ACHN (cell line): ENCODE measurements at places on chromosomes 11 and 22.
A peak's percentile ranks its signal among the peaks of the same experiment; 100 is the strongest.

- DNase-seq = peak; percentile 84
Observed at GRCh38 chr22:35430897-35431322, 31.0 kb downstream of the MCM5 start.

- peak; percentile 71 for DNase-seq
Observed at GRCh38 chr11:64844330-64845128, at the start of gene CDC42BPG. TSS of gene CDC42BPG (minus strand) at chr11:64844653. CDS start at chr11:64844569, 84 bp downstream.

GRCh38 chr11:76225122-76225611 lies 18.9 kb upstream of the WNT11 start:
- DNase-seq = no peak

- DNase-seq = no peak
Observed at GRCh38 chr11:17343257-17343656, 8.3 kb upstream of the NCR3LG1 start.

- DNase-seq = no peak
Observed at GRCh38 chr22:50114221-50115021, 24.6 kb downstream of the MOV10L1 start.

DNA sequence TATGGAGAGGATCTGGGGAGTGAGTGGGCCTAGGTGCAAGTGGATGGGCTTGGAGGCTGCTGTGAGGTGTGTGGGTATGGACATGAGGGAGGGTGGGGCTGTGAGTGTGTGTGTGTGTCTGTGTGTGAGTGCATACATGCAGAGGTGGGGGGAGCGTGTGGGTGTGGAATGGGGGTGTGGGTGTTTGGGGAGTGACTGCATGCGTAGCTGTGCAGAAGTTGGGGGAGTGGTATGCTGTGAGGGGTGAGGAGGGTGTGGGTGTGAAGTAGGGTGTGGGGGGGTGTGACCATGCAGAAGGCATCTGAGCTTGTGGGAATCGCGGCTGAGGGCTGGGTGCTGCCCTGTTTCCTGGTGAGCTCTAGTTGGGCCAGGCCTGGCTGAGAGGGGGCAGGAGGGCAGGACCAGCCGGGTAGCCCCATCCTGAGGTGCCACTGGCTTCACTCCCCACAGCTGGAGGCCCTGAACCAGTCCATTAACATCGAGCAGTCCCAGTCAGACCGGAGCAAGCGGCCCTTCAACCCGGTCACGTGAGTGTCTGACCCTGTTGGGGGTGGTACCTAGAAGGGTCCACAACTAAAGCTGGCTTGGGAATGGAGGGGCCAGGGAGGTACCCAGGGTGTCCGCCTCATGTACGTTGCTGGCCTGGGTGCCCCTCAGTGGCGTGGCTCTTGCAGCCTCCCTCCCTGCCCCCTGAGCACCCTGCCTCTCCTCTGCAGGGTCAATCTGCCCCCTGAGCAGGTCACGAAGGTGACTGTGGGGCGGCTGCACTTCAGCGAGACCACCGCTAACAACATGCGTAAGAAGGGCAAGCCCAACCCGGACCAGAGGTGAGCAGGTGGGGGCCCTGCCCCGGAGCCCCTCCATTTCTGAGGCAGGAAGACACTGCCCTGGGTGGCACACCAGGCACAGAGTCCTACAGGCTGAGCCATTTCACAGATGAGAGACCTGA lies 16.5 kb downstream of the TMEM258 start:
- DNase-seq = no peak

- DNase-seq = no peak
Observed at GRCh38 chr22:32536352-32536751, 61.7 kb downstream of the FBXO7 start.

- DNase-seq = no peak
Observed at GRCh38 chr11:74000307-74001133, 8.4 kb downstream of the UCP3 start.

DNA sequence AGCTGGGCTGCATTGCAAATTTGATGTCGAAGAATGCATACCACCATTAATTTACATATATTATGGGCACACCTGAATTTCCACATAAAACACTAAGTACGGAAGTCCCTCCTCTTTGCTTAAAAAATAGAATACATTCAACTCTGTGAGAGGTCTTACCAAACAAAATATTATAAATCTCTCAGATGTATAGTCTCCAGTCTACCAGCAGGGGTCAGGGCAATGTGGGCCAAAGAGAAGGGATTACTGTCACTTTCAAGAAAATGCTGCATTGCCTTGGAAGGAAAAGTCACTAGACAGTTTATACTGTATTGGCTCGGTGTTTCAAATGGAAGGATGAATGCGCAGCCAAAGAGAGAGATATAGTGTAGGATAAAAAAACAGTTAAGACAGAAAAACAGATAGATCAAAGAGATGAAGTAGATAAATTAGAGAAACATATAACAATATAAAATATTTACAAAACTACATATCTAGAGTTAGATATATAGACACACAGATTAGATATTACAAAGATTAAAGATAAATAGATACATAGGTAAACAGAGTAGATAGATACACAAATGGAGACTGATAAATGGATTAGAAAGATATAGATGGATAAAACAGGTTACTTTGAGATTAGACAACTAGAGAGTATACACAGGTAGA lies 20.9 kb downstream of the SERGEF start:
- DNase-seq = peak; percentile 52

DNA sequence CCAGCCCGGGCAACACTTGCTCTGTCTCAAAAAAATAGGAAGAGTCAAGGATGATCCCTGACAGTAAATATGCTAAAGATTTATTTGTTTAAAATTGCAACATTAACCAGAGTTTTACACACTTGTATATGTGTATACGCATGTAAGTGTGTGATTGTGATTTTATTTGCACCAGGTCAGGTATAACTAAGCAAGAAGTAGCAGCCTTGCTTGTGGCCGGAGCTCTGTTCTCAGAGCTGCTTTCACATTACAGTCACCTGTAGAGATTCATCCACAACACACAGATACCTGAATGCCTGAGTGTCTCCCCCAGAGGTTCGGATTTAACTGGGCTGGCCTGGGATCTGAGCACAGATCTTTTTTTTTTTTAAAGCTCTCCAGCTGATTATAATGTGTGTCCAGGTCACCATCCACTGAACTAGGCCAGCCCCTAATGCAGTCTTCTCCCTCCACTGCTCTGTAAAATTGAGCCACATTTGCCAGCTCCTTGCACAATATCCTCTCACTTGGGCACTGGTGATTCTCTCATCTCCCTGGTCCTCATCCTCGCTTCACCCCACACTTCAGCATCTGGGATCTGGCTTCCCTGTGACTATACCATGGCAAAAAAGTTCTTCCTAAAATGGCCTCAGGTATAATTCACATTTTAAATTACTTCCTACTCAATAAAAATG lies 48.3 kb downstream of the LIF start:
- no peak for DNase-seq

DNA sequence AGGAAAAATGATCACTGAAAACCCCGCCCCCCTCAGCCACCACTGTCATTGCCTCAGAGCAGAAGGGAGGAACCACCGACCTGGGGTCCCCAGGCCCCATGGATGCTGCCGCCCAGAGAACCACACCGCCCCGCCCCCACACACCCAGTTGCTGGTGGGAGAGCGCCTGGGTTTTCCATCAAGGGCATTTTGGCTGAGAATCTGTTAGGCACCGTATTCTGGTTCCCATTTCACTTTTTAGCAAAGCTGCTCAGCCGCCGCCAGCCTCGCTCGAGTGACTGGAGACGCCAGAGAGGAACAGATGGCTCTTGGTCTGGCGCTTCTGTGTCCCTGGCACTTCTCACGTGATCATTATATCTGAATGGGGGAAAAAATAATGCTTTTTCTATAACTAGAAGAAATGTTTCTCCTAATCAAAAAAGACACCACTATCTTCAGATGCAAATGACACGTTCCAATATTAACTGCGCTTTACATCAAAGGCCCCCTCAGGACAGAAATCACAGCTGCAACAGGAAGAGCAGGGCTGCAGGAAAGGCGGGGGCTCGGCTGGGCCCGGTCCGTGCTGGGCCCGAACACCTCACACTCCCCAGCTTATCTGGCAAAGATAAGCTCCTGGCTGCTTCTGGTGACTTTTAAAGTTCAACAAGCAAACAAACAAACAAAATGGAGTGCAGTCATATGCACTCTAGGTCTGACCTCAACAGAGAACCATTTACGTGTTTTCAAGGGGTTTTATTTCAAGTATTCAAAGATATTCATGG lies 149.8 kb downstream of the MPPED1 start:
- no peak for DNase-seq

DNA sequence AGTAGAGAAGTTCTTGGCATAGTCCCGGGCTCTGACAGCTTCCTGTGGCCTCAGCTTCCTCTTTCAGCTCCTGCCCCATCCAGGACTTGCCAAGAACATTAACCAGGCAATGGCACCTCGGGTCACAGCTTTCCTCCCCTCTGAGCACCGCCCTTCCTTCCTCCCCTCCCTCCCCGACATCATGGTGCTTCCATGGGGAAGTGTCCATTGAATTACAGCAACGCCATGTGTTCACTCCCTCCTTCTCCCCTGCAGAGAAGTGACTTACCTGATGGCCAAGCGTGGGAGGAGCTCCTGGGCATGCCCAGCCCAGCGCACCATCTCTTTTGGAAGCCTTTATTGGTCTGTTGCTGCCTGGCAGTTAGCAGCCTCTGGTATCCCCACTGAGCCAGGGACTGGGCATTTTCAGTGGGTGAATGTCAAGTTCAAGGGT lies 25.8 kb upstream of the DAGLA start:
- no peak for DNase-seq

DNA sequence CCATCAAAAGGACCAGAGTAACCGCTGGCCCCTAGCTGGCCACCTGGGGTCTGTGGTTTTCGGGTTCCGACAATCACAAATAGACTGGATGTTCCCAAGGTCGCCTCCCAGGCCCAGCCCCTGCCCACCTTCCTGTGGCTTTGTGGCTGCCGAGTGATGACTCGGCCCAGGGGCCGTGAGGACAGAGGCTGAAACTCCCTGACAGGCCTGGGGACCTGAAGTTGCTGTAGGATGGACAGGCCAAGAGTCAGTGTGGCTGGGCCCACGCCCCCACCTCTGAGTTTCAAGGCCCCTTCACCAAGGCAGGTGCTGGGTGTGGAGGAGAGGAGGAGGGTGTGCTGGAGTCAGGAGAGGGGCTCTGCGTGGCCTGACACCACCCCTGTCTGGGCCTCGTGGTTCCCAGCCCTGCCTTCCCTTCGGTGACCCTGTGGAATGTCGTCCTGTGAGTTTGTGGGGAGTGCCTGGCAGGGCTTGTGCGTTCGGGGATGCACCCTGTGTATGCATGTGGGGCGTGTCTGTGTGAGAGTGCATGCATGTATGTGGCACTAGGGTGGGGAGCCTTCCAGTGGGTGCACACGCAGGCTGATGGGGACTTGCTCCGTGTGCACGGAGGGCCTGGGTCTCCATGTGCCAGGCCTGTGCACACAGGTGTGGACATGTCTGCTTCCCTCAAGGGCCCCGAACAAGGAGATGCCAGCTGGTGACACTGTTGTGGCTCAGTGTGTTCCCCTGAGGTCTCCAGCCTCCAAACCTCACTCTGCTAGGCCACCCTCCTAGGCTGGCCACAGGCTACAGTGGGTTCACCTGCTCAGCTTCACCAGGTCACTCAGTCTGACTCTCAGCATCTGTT lies 8.4 kb upstream of the MGAT3 start:
- DNase-seq = no peak

DNA sequence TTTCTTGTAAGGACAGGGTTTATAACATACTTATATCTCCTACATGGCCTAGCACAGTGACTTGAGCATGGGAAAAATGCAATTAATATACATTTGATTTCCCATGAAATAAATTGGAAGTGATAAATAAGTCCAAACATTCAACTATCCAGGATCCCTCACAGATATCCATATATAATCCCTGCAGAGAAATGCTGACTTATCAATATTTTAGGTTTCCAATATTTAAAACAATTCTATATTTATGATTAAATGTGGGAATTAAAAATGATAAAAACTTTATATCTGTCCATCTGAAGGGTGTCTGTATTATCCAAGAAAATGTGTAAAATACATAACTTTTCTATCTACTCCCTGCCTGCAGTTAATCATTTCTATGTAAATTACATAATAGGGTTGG lies 6.3 kb downstream of the OR10A4 start:
- DNase-seq = no peak

DNA sequence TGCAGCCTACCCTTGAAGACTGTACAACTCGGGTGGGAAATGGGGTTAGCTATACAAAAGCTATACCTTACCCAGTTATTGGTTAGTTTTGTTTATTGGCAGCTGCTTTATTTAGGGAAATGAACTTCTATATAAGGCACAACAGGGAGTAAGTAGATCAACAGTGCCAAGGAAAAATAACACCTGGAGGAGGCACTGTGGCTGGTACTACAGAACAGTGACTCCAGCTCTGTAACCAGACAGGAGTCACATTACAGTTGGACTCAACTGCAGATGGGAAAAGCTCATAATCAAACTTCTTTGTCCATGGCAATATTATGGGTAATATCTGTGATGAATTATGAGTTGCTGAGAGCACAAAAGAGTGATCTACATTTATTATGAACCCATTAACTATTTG lies 14.0 kb downstream of the P4HA3 start:
- no peak for DNase-seq

DNA sequence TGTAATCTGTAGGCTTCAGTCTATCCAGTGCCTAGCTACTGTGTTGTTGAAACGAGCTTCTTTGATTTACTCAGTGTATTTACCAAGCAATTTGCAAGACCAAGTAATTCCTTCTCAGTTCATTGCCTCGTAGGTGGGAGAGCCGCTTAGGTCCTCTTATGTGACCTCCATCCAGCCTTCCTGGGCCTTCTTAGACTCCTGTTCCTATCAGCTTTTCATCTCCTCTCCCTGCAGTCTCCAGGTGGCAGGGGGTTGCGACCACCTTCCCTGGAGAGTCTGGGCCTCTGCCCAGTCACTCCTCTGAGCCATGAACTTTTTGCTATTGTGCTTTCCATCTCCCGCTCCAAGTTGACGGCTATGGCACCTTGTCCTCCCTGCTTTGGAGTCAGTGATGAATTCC lies 251.8 kb downstream of the KIRREL3 start:
- DNase-seq = no peak

DNA sequence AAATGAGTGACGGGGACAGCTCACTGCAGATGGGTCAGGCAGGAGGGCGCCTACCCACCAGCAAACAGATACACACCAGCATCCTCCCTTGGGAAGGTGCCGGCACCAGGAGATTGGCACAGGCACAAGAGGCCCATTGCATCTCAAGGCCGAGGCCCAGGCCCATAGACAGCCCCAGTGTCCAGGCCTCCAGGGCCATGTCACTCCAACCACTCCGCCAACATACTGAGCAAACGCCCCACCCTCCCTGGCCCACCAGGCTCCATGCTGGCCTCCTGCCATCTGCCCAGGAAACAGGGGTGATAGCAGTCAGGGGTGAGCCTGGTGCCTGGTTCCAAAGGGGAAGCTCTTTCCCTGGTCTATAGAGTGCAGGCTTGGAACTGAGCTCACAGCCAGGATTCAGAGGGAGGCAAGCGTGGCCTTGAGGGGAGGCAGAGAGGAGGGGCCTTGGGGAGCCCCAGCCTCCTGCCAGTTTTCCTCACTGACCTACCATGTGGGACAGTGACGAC lies 34.7 kb downstream of the PISD start:
- no peak for DNase-seq

DNA sequence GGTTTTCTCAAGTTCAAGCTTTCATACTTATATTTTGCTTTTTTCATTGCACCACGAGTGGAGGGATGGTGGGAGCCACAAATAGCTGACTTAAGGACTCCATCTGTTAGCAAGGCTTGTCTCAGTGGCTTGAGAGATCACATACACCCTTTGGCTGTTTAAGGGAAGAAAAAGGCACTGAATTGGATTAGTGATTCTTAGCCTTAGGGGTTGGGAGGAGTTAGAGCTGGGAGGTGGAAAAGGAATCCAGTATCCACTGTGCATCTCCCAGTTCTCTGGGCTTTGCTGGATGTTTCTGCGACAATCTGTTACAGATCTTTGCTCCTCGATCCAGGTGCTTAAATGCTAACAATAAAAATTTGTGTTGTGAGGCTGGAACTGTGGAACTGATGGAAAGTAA lies 593.6 kb downstream of the CNTN5 start:
- DNase-seq = no peak
